ENCODE measurements at places on chromosomes 1 and 21.

GRCh38 chr1:40708750-40709099 is 17.2 kb downstream of the NFYC start:
- DNase-seq = no peak

DNA sequence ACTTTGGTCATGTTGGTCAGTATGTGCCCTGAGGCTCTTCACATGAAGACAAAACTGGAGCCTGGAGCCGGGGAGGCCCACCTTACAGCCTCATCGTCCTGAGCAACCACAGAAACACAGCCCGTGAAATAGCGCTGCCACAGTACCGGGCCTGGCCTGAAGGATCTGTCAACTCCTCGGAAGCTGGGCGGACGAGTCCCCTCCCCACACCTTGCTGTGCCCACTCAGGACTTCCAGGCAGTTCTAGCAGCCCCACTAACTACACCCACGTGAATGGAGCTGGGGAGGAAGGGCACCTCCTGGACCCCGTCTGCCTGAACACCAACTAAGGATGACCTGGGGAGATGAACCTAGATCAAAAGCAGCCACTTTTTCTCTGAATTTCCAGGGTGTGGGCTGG is 24.7 kb downstream of the SDE2 start:
- DNase-seq = no peak

DNA sequence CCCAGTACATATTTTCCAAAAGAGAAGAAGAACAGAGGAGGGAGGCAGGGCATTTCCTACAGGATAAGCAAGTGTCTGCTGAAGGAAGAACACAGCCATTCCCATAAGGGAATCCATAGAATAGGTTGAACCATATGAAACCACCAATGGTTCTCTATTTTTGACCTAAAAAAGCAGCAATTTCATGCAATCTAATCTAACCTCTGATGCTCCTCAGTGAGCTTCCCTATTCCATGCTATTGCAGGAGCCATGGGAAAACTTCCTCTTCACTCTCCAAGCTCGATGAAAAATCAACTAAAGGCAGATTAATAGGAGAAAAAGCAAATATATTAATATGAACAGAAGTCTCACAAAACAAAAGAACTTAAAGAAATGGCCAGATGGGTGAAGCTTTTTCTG is 50.5 kb downstream of the SIPA1L2 start:
- DNase-seq = no peak

DNA sequence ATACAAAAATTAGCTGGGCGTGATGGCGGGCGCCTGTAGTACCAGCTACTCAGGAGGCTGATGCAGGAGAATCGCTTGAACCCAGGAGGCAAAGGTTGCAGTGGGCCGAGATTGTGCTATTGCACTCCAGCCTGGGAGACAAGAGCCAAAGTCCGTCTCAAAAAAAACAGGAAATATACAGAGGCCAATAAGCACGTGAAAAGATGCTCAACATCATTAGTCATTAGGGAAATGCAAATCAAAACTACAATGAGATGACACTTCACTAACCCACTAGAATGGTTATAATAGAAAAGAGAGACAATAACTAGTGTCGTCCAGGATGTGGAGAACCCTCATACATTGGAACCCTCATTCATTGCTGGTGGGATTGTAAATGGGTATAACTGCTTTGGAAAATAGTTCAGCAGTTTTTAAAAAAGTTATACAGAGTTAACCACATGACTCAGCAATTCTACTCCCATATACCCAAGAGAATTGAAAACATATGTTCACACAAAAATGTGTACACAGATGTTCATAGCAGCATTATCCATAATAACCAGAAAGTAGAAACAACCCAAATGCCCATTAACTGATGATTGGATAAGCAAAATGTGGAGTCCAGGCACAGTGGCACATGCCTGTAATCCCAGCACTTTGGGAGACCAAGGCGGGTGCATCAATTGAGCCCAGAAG is 6.4 kb upstream of the E2F2 start:
- no peak for DNase-seq

- no peak for DNase-seq
These were observed 8.8 kb downstream of the NTRK1 start for GRCh38 chr1:156869455-156869854.

GRCh38 chr1:171965777-171966176 is 124.5 kb downstream of the DNM3 start:
- DNase-seq = no peak

DNA sequence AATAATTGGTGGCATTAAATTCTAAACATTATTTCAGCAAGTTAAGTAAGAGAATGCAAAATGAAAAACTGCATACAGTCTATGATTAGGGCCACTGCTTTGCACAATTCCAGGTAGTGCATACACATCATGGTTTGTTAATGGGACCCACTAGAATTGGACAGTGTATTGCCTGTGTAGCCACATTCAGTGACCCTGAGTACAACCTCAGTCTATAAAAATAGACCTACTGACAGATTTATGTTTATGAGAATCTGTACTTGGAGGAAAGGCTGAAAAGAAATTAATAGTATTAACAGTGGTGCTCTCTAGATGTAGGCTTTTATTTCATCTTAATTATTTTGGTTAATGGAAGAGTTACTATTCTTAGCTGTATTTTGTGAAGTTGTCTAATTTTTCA is 18.8 kb downstream of the UAP1 start:
- no peak for DNase-seq

DNA sequence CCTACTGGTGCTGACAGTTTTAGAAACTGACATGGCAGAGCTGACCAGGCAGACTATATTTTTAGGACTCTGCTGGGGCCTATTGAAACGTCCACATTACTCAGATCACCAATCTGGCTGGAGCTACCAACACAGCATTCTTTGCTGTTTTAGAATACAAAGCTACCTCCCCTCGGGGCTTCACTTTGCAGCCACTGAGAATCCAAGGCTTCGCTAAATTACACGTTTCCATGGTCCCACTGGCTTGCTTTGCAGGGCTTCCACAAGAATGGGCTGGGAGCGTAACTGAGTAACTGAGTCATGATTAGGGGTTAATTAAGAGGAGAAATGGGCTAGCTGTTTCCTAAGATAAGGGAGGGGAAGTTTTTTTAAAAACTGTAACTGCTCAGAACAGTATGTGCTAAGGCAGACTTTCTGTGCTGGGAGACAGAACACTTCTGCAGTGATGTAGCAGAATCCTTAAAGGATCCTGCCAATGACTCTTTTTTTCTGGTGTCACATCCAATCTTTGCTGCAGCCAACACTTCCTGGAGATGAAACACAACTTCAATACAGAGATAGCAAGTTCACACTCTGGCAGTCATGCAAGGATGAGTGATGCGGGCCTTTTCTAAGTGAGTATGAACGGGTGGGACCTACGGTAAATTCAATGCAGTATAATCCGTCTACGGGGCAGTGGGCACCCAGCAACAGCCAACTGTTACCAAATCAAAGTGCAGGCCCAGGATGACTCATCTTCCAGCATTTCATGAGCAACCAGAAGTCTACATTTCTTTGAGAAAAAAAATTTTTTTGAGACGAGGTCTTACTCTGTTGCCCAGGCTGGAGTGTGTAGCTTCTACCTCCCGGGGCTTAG is 21.5 kb downstream of the NDUFS5 start:
- DNase-seq = no peak

GRCh38 chr1:42173961-42174735 is 9.6 kb upstream of the GUCA2A start:
- DNase-seq = no peak

DNA sequence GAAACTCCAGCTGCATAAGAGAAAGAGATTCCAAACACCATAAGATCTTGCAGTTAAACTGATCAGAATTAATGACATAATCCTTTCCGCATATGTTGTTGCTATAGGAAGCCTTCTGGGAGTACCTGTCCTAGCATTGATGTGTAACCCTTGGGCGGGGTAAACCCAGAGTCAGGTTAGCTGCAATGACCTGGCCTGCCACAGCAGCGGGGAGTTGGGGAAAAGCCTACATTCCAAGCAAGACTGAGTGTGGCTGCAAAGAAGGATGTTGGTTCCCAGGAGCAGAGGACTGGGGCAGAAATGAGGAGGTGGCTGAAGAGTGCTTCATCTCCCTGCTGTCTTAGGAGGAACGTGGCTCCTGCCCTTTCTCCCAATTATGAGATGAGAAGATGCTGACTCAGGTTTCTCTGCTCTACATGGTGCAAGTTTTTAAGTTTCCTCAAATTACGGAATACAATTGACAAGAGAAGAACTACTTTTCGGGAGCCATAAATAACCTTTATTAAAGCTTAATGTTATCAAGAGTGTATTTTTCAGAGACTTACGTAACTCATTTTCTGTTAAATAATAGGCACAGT is 142.1 kb downstream of the RYR2 start:
- DNase-seq = no peak

DNA sequence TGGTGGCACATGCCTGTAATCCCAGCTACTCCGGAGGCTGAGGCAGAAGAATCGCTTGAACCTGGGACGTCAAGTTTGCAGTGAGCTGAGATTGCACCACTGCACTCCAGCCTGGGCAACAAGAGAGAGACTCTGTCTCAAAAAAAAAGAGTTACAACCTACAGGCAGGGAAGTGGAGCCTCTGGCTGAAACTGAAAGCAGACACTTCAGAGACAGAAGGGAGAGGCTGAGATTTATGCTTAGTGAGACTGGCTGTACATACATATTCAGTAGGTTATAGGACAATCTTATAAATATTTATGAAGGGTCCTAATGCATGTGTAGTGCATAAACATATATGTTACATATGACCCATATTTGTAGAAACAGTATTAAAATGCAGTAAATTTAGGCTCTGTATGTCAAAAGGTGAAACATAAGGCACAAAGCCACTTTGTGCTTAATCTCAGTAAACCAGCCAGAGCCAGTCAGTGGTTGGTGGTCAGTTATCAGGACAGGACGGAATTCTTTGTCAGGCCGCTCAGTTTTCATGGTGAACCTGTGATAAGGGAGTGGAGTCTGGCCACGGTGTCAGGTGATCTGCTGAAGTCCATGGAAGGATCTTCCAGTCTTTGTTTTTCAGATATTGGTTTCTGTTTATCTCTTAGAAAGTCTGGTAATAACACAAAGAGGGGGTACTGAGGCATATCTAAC is 13.7 kb downstream of the RHEX start:
- no peak for DNase-seq

DNA sequence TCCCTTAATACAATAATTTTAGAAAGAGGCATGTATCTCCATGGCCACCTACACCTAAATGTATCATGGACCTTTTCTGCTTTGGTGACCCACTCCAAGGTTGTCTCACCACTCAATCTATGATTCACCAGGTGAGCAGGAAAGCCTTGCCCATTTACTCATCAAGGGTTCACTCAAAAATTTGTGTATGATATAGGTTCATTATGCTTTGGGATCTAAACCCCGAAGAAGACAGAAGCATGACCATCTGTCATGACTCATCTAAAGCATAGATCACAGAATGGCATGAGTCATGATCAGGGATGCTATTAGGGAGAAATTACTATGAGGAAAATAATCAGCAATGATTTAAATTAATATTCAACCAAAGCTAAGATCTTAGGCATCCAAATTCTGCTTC is 38.5 kb downstream of the PYHIN1 start:
- DNase-seq = no peak

GRCh38 chr21:35477622-35478021 is 428.5 kb upstream of the RUNX1 start:
- DNase-seq = no peak

- DNase-seq = no peak
These were observed 6.4 kb downstream of the TMEM50B start for GRCh38 chr21:33473344-33473743.

- no peak for DNase-seq
These were observed 15.0 kb downstream of the C1orf52 start for GRCh38 chr1:85244271-85245061.

- no peak for DNase-seq
These were observed 86.8 kb downstream of the LRRC8C start for GRCh38 chr1:89719502-89720306.

DNA sequence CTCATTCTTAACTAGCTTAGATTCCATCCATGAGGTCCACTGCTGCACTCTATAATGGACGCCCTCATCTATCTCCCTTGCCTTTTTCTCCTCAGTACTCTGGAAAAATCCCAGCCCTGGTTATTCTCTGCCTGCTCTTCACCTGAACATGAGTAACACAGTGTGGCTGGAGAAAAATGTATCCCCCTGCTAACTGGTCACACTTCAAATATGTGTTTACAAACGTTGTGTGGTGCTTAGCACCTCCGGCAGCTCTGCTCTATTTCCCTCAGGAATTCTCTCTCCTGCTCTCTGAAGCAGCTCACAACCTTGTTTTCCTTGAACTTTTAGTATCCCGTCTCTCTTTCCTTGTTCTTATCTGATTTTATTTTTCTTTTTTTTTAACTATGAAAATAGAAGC is 4.1 kb downstream of the SCCPDH start:
- no peak for DNase-seq

DNA sequence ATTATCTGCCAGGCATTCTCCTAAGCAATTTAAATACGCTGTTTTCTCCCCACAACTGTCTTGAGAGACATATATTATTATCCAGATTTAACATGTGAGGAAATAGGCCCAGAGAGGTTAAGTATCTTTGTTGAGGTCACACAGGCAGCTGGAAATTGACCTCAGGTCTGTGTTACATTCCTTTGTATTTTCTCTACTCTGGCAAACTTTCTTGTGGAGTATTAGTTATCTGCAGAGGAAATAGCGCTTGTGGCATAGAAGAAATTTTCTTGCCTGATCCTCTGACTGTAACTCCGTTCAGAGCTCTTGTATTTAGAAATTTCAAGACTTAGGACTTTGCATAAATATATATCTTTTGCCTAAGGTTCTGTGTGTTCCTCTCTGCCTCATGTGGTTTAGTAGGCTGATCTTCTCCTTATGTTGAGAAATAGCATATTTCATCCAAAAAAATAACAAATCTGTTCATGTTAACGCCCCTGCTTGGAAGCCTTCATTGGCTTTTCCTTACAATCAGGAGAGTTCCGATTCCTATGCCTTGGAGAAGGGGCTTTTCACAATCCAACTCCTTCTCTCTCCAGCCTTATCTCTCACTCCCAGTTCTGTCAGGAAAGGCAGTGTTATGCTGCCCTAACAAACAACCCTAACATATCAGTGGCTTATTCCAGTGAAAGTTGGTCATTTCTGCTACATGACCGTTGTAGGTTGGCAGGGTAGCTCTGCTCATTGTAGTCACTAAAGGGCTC is 2.5 kb upstream of the JUN start:
- no peak for DNase-seq

GRCh38 chr1:209674957-209675564 is at the start of gene G0S2:
Gene G0S2, plus strand, starts transcription at chr1:209675412. Its CDS starts 273 bp downstream, at chr1:209675685.
- DNase-seq = no peak

GRCh38 chr1:211606332-211606913 is 27.5 kb upstream of the SLC30A1 start:
- DNase-seq = no peak

GRCh38 chr1:225677350-225678124 is 24.6 kb upstream of the ENAH start:
- DNase-seq = no peak

All from stimulated activated CD8-positive, alpha-beta memory T cell treated with anti-CD3 and anti-CD28 coated beads, Interleukin-2, amount 100 ng/mL, for 1 hour (primary cell).